ENCODE measurements at places on chromosomes 7 and 10.

GRCh38 chr7:77954773-77955555, 156.4 kb downstream of the PHTF2 start:
- no peak for DNase-seq

DNA sequence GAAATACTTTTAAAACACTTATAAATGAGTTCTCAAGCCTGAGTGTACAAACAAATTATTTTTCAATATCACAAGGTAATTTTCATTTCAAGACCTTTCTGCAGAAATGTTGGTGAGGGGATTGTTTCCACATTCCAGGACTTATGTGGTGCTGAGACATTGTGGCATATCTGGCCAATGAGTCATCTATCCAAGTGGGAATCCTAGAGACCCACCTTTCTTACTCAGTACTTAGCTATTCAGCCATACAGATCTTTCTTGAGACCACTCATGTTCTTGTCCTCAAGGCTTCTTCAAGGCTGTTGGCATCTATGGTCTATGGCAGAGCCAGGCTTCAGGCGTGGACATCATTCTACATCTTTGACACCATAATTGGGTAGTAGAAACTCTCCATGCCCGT, 225.4 kb downstream of the DKK1 start:
- peak; percentile 71 for DNase-seq

- peak; percentile 13 for DNase-seq
Observed at GRCh38 chr10:104197364-104197763, 34.8 kb downstream of the CFAP43 start.

- no peak for DNase-seq
Observed at GRCh38 chr10:72030762-72031543, 57.4 kb downstream of the SPOCK2 start.

GRCh38 chr10:13707156-13707881, 120.6 kb downstream of the PRPF18 start:
- no peak for DNase-seq

DNA sequence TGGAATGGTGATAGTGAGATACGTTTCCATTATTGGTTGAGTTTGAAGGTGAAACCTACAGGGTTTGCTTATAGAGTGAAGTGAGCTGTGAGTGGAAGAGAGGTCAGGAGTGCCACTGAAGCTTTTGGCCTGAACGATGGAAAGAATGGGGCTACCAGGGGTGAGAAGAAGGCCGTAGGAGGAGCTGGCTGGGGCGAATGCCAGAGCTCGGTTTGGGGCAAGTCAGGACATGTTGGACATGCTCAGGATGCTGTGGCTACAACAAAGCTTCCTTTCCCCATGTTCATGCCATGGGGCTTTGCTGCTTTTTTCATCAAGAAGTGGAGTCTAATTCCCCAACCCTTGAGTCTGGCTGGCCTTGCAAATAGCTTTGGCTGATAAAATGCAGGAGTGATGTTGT, 253.7 kb downstream of the GLRX3 start:
- DNase-seq, result no peak

DNA sequence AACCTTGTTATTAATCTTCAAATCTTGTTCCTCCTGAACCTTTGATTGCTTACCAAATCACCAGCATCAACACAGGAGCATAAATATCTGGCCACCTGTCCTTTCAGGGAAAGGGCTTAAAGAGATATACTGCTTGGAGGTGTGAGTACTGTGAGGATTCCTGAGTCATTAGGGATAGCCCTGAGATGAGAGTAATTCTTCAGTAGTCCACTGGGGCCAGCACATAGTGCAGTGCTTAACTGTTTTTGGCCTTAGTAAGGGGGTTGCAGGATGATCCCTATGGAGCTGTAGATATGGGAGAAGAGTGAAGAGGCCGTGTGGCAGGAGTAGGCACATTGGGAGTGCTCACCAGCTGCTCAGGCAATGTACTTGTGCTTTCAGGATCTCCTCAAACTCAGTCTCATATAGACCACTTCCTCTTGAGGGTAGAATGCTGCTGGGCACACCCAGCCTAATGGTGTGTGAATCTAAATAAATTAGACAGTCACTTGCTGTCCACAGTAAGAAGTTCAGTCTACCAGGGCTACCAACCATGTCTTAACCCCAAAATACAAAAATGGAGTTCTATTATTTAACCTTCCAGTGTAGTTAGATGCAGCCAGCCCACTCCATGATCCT, 26.5 kb upstream of the GPR141 start:
- DNase-seq, result no peak

GRCh38 chr10:97060441-97061084, 125.2 kb downstream of the SLIT1 start:
- no peak for DNase-seq

GRCh38 chr7:29965030-29965429, 24.6 kb downstream of the SCRN1 start:
- DNase-seq, result no peak

- DNase-seq, result no peak
Observed at GRCh38 chr10:86348321-86349210, 18.0 kb downstream of the GRID1 start.

DNA sequence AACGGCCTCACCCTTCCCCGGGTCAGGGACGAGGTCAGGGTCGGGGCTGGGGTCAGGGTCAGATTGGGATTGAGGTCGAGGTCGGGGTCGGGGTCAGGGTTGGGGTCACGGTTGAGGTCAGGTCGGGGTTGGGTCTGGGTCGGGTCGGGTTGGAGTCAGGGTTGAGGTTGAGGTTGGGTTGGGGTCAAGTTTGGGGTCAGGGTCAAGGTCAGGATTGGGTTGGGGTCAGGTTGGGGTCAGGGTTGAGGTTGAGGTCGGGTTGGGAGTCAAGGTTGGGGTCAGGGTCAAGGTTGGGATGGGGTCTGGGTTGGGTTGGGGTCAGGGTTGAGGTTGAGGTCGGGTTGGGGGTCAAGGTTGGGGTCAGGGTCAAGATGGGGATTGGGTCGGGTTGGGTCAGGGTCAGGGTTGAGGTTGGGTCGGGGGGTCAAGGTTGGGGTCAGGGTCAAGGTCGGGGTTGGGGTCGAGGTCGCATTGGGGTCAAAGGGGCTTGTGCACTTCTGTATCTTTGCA, 131.4 kb downstream of the VIPR2 start:
- no peak for DNase-seq

DNA sequence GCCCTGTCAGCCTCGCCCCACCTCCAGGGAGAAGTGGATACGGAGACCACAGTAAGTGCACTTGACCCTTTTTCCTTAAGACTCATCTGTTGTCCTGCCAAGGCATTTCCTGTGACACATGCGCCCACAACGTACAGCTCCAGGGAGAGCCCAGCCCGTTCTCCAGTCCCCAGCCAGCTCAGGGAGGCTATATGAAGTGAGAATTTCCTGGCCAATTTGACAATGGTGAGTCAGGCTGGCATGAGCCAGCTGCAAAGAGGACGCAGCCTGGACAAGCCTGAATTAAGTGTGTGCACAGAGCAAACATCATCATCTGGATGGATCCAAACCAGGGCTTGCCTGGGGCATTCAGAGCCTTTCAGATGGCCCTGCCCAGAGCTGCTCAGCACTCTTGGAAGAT, 244.8 kb downstream of the KCNMA1 start:
- DNase-seq, result peak; percentile 50

GRCh38 chr10:58972576-58973234, 203.7 kb upstream of the PHYHIPL start:
- DNase-seq, result no peak

GRCh38 chr10:75209921-75210281, 695 bp upstream of the VDAC2 start:
- DNase-seq, result no peak

DNA sequence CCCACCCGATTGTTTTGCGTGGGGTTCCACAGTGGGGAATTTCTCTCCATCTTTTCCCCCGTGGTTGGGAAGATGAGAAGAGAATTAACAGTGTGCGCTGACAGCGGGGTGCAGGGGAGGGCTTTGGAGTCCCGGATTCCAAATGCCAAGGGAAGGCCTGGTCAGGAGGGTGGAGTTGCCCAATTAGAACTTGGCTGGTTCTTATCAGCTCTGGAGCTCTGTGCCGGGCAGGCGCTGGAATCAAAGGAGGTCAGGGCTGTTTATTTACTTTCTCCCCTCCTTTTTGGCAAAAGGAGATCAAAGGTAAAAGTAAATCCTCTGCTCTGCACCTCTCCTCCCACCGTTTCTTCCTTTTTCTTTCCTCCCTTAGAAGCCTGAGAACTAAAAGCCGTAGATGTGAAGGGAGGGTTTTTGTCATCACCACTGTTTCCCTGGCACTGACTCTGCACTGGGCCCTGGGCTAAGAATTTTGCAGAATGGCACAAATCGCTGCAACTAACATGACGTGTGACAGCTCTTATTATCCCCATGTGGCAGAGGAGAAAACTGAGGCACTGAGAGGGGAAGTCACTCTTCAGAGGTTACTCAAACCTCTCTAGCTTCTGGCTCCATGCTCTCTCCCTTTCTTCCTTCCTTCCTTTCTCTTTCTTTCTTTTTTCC, 95.2 kb upstream of the ZNF716 start:
- no peak for DNase-seq

Data from HCT116 (cell line).